ENCODE measurements at places on chromosomes 1 and 21. TPM values are rescaled to one million over a fixed set of nuclear protein-coding genes. Genes with fewer than 3 reads are reported as not detected.

CIART gene
- 3.4 TPM for total RNA-seq

CYP4X1 gene
- 1.3 TPM for total RNA-seq

RAB42 gene
- total RNA-seq: 4.2 TPM

PRAMEF14 gene
- not detected for total RNA-seq

RPS8 gene
- total RNA-seq: 1,087 TPM

KDM5B gene
- 83.6 TPM for total RNA-seq

SLAMF9 gene
- total RNA-seq: not detected

FOXD2 gene
- total RNA-seq: 2.2 TPM

CD34 gene
- total RNA-seq: 0.15 TPM

VASH2 gene
- 1.7 TPM for total RNA-seq

ZNF683 gene
- total RNA-seq: not detected

ZMYM4 gene
- total RNA-seq: 82.2 TPM

PBX1 gene
- total RNA-seq: 2.0 TPM

CYP4A11 gene
- total RNA-seq: not detected

FMN2 gene
- 1.9 TPM for total RNA-seq

TNNT2 gene
- total RNA-seq: not detected

GNAT2 gene
- 0.44 TPM for total RNA-seq

Measured in Panc1 (cell line).